Fibroblast of skin of scalp (primary cell): ENCODE measurements at places on chromosomes 16 and 17.
A peak's percentile ranks its signal among the peaks of the same experiment; 100 is the strongest.

DNA sequence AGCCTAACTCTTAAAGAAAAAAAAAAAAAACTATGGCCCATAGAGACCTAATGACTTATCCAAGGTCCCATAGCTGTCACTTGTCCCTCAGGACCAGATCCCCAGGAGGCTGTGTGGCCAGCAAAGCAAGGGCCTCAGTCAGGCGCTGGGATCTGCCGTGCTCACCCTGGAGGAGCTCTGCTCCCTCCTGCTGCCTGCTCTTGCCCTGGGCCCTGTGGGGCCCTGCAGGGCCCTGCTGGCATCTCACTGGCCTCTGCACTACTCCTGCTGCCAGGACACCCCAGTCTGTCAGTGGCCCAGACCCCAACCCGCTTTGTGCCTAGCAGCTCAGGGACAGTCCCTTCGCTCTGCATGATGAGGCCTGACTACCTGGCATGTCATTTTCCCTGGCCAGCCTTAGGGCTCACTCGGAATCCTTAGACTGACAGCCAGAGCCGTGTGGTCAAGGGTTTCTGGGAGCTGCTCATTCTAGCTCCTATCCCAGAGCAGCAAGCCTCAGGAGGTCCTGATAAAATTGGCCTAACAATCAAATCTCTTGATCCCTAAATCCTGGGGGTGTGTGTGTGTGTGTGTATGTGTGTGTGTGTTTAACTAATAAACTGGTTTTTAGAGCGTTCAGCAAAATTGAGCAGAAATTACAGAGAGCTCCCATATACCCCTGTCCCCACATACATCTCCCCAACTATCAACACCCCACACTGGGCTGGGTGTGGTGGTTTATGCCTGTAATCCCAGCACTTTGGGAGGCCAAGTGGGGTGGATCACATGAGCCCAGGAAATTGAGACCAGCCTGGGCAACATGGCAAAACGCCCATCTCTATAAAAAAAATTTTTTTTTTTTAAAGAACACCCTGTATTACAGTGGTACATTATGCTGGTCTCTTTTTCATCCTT lies 21.7 kb downstream of the KATNIP start:
- no peak for DNase-seq

DNA sequence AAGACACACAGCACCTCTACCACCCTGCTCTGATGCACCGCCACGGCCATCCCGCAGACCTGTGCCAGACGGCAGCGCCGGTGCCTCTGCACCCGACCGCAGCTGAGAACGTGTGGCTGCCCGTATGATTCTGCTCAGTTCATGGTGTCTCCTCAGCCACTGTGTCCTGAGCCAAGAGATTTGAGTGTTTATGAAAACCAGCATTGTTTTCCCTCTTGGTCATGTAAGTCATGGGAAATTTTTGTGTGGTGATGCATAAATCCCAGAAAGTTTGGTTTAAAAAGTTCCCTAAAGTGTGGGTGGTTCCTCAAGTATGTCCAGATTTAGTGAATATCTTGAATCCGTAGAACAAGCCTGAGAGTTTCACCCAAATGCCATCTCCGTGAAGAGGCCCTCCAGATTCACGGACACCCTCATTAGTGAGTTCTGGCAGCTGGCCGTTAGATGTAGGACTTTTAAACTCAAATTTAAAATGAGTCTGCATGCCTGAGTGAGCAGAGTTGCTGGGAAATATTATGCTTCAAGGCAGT lies 57.6 kb downstream of the CDRT4 start:
- DNase-seq = peak; percentile 91

GRCh38 chr16:22428654-22429053 lies 54.2 kb upstream of the CDR2 start:
- DNase-seq = no peak

DNA sequence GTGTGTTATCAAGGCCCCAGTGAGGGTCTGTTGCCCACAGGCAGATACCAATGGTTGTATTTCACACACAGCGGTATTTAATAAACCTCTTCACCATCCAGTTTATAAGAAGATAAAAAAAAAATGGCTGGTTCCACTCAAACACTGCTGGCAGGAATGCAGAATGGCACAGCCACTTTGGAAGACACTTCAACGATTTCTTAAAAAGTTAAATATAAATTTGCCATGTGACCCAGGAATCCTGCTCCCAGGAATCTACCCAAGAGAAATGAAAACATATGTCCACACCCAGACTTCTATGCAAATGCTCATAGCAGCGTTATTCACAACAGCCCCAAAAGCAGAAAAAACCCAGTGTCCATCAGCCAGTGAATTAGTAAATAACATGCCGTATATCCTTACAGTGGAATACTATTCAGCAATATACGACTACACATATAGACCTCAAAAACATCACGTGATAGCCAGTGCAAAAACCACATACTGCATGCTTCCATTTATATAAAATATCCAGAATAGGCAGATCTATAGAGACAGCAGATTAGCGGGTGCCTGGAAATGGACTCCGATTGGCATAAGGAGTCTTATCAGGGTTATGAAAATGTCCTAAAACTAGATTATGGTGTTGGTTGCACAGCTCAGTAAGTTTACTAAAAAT lies 38.7 kb downstream of the XYLT1 start:
- peak; percentile 60 for DNase-seq

- peak; percentile 21 for DNase-seq
Observed at GRCh38 chr16:81492311-81492761, 47.7 kb downstream of the CMIP start.

DNA sequence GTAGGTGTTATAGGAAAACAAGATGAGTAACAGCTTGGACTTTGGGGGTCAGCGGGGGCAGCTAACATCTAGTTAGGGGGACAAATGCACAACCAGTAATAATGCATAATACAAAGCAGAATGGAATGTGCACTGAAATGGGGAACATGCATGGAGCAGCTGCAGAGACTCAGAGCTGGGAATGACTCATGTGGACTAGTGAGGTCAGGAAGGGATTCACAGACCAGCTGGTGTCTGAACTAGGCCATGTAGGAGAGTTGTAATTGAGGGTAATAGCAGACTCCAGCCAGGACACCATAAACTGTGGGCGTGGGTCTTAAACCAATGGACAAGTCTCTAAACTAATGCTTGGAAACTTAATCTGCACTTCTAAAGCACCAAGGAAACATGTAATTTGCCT lies 176.8 kb upstream of the ASIC2 start:
- peak; percentile 80 for DNase-seq
